Keratinocyte (primary cell): ENCODE measurements at places on chromosomes 7 and 10. TPM values are rescaled to one million over a fixed set of nuclear protein-coding genes. Genes with fewer than 3 reads are reported as not detected.

The TMEM60 gene
- 18.6 to 27.5 TPM (median 21.3 TPM) in 3 replicates for polyA plus RNA-seq

The ANXA8L1 gene
- polyA plus RNA-seq, result 495 to 686 TPM (median 516 TPM) in 3 replicates

The NXPH1 gene
- not detected in 3 replicates for polyA plus RNA-seq

The IFIT1 gene
- polyA plus RNA-seq, result 96.9 to 140 TPM (median 112 TPM) in 3 replicates

The HMX2 gene
- polyA plus RNA-seq, result not detected in 3 replicates

The ABCF2 gene
- polyA plus RNA-seq, result 33.3 to 68.6 TPM (median 43.6 TPM) in 3 replicates

The OR2A1 gene
- polyA plus RNA-seq, result not detected in 3 replicates

The TRPV5 gene
- polyA plus RNA-seq, result not detected in 3 replicates

The AKR1C2 gene
- 24.2 to 173 TPM (median 66.0 TPM) in 3 replicates for polyA plus RNA-seq

The RSPH10B gene
- 0.03 TPM in 1 of 3 replicates, not detected in the others for polyA plus RNA-seq

The GIMAP5 gene
- polyA plus RNA-seq, result not detected in 3 replicates

The DGKI gene
- 0.01 to 0.14 TPM in 2 of 3 replicates, not detected in the other for polyA plus RNA-seq

The YAE1 gene
- polyA plus RNA-seq, result 21.7 to 43.7 TPM (median 23.0 TPM) in 3 replicates

The FBH1 gene
- polyA plus RNA-seq, result 55.9 to 70.0 TPM (median 61.8 TPM) in 3 replicates

The IGF2BP3 gene
- polyA plus RNA-seq, result 13.8 to 22.3 TPM (median 18.9 TPM) in 3 replicates

The GCK gene
- polyA plus RNA-seq, result 0.03 TPM in 1 of 3 replicates, not detected in the others

The NDUFA5 gene
- 13.8 to 36.9 TPM (median 19.0 TPM) in 3 replicates for polyA plus RNA-seq

The GPR37 gene
- polyA plus RNA-seq, result 0.28 to 0.91 TPM (median 0.58 TPM) in 3 replicates

The NKX2-3 gene
- not detected in 3 replicates for polyA plus RNA-seq

The CYP2C19 gene
- 0.03 TPM in 1 of 3 replicates, not detected in the others for polyA plus RNA-seq

The CALML5 gene
- 5.7 to 11.4 TPM (median 7.3 TPM) in 3 replicates for polyA plus RNA-seq

The SPDYE2B gene
- not detected in 3 replicates for polyA plus RNA-seq

The PDZD7 gene
- polyA plus RNA-seq, result 0.31 to 0.54 TPM (median 0.54 TPM) in 3 replicates

The BET1 gene
- polyA plus RNA-seq, result 17.4 to 38.1 TPM (median 21.0 TPM) in 3 replicates

The TMUB1 gene
- polyA plus RNA-seq, result 12.2 to 22.3 TPM (median 14.6 TPM) in 3 replicates

The WEE2 gene
- not detected in 3 replicates for polyA plus RNA-seq

The AKR1C1 gene
- 19.5 to 33.9 TPM (median 28.1 TPM) in 3 replicates for polyA plus RNA-seq

The MTPN gene
- 94.2 to 151 TPM (median 125 TPM) in 3 replicates for polyA plus RNA-seq

The PTPRN2 gene
- not detected in 3 replicates for polyA plus RNA-seq

The SPAG6 gene
- polyA plus RNA-seq, result not detected in 3 replicates

The CRPPA gene
- polyA plus RNA-seq, result 0.33 to 0.66 TPM (median 0.51 TPM) in 3 replicates

The GPR141 gene
- not detected in 3 replicates for polyA plus RNA-seq

The GARIN1A gene
- polyA plus RNA-seq, result 0.69 to 1.1 TPM (median 0.87 TPM) in 3 replicates

The SRRM3 gene
- polyA plus RNA-seq, result 0.30 to 0.52 TPM (median 0.46 TPM) in 3 replicates

The TYW1 gene
- 12.7 to 16.4 TPM (median 16.0 TPM) in 3 replicates for polyA plus RNA-seq

The PNLIPRP3 gene
- 64.5 to 120 TPM (median 117 TPM) in 3 replicates for polyA plus RNA-seq

The ANXA11 gene
- 69.7 to 97.9 TPM (median 93.9 TPM) in 3 replicates for polyA plus RNA-seq

The NPFFR1 gene
- not detected in 3 replicates for polyA plus RNA-seq

The PDE6C gene
- not detected in 3 replicates for polyA plus RNA-seq
